ENCODE measurements at places on chromosomes 11 and 22.

GRCh38 chr22:43183496-43184277, 3.2 kb downstream of the TTLL12 start:
- DNase-seq: no peak

DNA sequence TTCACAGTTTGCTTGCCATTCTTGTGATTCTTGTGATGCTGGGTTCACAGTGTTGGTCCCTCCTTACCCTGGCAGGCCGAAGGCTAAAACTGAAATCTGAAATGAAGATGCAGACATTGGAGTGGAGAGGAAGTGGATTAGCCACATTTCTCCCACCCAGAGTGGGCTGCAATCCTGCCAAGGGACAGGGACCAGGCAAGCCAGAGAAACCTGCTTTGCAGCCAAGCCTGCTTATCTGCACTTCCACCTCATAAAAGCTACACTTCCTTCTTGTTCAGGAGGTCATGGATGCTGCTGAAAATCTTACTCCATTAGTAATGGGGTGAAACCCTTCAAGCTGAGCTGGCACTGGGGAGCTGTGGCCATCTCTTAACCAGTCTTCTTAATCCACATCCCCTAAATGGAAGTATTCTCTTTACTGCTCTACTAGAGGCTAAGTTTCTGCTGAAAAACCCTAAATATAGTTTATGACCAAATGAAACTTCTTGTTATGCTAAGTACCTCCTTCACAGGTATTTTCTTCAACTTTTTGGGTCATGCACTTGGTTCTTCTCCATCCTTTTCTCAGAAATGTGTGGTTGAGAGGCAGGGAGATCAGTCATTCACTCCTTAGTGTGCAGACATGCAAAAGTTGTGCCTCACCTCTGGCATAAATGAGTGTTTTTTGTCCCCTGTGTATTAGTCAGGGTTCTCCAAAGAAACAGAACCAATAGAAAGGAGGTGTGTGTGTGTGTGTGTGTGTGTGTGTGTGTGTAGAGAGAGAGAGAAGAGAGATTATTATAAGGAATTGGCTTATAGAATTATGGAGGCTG, 133.9 kb upstream of the BMAL1 start:
- DNase-seq: no peak

- no peak for DNase-seq
Observed at GRCh38 chr11:73854680-73855079, 22.0 kb downstream of the COA4 start.

DNA sequence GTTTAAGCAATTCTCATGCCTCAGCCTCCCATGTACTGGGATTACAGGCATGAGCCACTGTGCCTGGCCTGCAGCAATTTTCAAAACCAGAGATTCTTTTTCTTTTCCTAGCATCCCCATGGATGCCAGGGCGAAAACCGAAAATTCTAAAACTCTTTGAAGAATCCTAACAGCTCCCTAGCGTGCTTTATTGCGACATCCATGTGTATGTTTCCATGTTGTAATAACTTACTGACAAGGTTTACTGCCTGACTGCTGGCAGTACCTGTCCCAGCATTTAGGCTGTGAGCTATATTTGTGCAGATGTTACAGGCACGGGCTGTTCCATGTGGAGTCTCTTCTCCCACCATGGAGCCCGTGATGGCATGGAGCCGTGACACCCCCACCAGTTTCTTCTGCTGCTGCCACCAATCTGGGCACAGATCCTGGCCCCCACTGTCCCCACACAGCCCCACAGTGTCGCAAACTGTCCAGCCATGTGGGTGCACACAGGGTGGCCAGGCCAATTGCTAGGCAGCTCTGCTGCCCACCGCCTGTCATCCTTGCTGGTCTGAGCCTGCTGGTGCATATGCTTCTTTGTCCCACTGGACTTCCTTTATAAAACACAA, 7.1 kb upstream of the TAB1 start:
- no peak for DNase-seq

DNA sequence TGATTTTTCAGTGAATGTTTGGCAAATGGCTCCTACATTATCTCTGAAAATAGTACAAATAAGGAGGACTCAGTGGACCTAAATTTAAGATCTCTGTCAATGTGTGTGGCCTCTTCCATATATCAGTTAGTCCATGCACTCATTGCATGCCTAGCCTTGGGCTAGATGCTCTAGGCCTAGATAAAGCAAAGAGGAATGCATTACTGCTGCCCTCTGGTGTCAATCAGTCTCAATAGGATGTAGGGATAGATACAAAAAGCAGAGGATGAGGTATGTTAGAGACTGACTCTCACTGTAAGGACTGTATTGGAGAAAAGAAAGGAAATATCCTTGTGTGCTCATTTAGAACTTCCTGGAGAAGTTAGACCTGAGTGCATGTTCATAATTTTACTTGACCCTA, 42.0 kb downstream of the MS4A2 start:
- peak; percentile 32 for DNase-seq

- DNase-seq: no peak
Observed at GRCh38 chr11:110524238-110524637, 94.5 kb downstream of the FDX1 start.

- DNase-seq: peak; percentile 59
Observed at GRCh38 chr11:64251016-64251752, at the start of gene PLCB3. Gene PLCB3, plus strand, starts transcription at chr11:64251530. Its CDS starts 120 bp downstream, at chr11:64251650.

- DNase-seq: no peak
Observed at GRCh38 chr11:57972013-57972367, 51.7 kb upstream of the OR9Q1 start.

GRCh38 chr11:12122083-12122482, 11.7 kb downstream of the MICAL2 start:
- peak; percentile 68 for DNase-seq

DNA sequence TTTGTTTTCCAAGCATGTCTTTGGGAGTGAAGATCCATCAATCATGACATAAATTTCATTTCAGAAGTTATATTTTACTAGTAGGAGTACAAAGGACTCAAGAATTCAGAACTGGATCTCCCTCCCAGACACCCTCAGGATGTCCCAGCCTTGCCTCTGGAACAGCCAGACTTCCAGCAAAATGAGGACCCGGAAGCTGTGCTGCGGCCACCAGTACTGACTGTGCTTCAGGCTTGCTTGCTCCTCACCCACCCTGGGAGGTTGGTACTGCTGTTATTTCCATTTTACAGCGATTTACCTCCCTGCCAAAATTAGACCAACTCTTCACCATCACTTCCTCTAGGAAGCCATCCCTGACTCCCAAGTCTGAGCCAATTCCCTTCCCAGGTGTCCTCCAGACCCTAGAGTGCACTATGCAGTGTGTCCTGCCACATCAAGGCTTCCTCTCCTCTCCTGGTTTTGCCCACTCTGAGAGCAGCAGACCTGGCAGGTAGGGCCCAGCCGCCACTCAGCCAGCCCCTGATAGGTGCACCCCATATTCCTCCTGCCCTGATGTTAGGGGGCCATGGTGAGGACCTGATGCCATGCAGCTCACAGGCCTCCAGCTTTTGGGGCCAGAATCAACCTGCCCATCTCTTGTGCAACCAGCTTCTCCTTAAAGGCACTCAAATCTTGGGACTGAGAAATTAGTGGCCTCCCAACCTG, 47.3 kb upstream of the WNT7B start:
- no peak for DNase-seq

- no peak for DNase-seq
Observed at GRCh38 chr11:45924036-45924915, 1.8 kb downstream of the LARGE2 start.

DNA sequence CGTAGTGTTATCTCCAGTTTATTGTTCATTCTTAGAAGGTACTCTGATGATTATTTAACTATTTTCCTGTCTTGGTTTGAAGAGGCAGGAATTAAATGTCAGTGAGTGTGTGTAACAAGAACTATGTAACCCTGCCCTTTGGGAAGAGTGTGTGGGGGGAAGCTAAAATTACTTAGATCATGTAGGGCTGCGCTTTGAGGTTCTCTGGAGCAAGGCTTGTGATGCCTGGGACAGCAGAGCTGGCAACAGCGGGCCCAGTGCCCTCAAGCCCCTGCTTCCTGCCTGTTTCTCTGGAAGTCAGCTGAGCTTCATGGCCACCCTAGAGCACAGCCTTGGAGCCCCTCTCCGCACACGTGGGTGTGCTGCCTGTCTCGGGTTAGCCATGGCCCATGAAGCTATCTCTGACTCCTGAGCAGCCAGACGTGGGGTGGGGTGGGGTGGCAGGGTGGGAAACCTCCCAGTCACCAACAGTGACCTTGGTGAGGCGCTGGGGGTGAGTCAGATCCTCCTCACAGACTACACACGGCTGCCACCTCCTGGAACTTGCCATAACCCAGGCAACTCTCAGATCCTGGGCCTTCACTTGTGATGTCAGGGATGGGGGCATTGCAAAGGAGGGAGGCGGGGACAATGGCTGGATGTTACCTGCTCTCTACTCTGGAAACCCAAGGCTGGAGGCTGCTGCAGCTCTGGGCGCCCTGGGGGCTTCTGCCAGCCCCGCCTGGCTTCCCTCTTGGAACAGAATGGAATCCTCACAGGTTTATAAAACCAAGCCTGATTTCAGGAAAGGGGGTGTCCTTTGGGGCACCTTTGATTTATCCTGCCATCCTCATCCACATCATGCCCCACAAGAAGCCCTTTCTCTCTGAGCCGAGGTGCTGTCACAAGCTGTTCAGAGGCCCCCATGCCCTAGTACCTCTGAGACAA, 88.6 kb downstream of the SNX19 start:
- DNase-seq: peak; percentile 27

DNA sequence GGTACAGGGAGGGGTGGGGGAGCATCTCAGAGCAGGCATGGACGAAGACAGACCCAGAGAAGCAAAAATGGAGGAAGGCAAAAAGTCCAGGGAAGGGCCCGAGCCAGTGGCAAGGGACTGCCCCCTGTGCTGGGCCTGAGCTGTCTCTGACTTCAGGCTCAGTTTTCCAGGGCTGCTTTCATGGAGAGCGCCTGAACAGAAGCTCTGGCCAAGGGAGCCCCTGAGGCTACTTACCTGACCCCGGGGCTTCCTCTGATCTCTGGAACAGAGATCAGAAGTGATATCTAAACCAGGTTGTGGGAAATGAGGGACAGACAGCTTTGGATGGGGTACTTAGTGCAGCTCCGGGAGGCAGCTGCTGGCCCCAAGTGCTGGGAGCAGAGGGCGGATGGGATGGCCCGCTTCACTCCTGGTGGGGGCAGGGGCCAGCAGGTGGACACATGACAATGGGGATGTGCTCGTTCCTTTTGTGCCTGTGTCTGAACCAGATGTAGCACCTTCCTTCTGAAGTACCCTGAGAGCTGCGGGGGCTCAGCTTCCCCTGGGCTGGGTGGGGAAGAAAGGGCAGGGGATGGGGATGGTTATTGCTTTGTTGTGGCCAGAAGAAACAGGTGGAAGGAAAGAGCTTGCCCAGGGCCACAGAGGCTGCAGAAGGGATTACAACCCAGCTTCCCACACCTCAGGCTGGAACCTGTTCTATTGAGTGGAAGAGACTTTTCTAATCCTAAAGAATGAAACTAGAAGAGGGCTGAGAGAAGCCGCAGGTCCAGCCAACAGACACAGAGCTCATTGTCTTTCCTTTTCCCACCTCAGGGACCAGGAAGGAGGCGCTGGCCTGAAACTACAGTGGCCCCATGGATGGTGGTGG, 5.7 kb downstream of the LRRC10B start:
- peak; percentile 46 for DNase-seq

- DNase-seq: peak; percentile 39
Observed at GRCh38 chr11:112453601-112454577, 193.2 kb upstream of the PLET1 start.

- no peak for DNase-seq
Observed at GRCh38 chr11:48001438-48002021, 21.2 kb downstream of the PTPRJ start.

- no peak for DNase-seq
Observed at GRCh38 chr11:120778685-120779490, 245.0 kb upstream of the TBCEL start.

GRCh38 chr22:23068096-23068831, 2.1 kb upstream of the GNAZ start:
- no peak for DNase-seq

- no peak for DNase-seq
Observed at GRCh38 chr11:34169686-34170085, 64.3 kb downstream of the NAT10 start.

GRCh38 chr11:86551288-86552092, 120.9 kb downstream of the ME3 start:
- DNase-seq: no peak

- DNase-seq: peak; percentile 71
Observed at GRCh38 chr22:41619979-41620588, 759 bp downstream of the DESI1 start.

GRCh38 chr11:110217936-110218335, 78.5 kb downstream of the RDX start:
- no peak for DNase-seq
